NCI-H2107 (cell line): ENCODE measurements at places on chromosomes 7 and 10.

GRCh38 chr10:517241-517830 lies 172.1 kb downstream of the DIP2C start:
- DNase-seq = no peak

GRCh38 chr10:61860964-61861758 lies 40.3 kb upstream of the ARID5B start:
- no peak for DNase-seq

GRCh38 chr7:108328174-108328651 lies 128.0 kb downstream of the NRCAM start:
- DNase-seq = no peak

GRCh38 chr7:142867398-142868187 lies 12.7 kb downstream of the EPHB6 start:
- no peak for DNase-seq

DNA sequence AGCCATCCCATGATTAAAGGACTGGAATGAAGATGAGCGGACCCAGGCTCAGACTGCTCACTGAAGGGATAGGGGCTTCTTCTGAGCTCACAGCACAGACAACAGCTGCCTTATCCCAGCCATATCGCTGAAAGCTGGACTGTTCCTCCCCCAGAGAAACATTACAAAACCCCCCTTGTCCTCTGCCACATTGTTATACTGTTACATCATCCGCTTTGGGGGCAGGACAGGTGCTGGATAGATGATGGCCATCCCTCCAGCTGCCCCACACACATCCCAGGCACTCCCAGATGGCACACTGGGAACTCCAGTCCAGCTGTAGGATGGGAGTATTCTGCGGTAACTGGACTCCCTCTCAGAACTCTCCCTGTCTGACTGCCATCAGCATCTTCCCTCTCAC lies 58.7 kb upstream of the BTRC start:
- no peak for DNase-seq

GRCh38 chr7:120475994-120476393 lies 203.0 kb downstream of the KCND2 start:
- DNase-seq = no peak

GRCh38 chr10:132061030-132061429 lies 4.7 kb upstream of the JAKMIP3 start:
- DNase-seq = no peak

DNA sequence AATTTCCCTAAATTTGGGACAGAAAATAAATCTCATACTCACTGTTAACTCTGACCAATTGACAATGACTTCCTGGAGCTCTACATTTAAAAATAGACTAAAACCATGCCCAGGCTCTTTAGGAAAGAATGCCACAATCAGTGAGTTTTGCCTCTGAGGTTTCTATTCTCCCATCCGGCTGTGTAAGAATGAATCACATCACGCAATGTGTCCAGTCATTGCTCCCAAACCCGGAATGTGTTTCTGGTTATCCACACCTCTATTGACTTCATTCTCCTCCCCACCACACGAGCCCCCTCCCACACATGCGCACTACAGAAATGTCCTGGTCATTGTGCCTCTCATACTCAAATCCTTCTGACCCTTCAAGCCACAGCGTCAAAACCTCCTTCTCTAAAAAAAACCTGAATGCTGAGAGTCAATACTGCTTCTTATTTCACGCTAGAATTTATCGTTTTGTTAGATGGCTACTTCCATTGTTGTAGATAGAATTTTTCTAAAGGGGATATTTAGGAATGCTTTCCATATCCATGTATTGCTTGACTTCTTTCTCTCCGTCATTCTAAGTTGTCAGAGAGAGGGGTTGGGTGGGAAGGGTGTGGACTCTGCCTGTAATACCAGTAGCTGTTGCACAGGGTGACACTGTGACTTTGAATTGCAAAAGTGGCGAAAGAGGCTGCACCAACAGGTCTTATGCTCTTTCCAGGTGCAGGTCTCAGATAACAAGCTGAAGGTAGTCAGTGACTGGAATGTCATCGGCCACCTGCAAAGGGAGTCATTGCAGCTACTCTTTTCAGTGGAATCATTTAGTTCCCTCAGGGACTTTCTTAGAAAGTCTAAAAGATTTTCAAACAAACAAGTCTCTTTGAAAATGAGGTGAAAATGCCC lies 356.6 kb downstream of the PAXIP1 start:
- DNase-seq = no peak

GRCh38 chr7:151381348-151382078 lies 28.3 kb downstream of the WDR86 start:
- no peak for DNase-seq

DNA sequence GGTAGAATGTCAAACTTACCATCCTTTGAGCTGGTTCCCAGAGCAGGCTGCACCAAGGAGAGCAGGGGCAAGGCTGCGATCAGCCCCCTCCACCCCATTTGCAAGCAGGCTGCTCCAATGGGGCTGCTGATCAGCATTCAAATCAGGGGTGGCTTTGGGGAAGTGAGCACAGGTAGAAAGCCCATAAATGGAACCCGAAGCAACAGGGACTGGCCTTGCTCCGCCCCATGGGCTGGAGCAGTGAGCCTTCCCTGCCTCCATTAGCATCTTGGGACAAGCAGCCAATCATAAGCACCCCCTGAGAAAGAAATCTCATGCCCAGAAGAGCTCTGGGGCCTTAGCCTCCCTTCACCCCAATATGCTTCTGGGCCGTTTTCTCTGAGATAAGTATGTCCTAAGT lies 4.0 kb upstream of the PKD1L1 start:
- no peak for DNase-seq

DNA sequence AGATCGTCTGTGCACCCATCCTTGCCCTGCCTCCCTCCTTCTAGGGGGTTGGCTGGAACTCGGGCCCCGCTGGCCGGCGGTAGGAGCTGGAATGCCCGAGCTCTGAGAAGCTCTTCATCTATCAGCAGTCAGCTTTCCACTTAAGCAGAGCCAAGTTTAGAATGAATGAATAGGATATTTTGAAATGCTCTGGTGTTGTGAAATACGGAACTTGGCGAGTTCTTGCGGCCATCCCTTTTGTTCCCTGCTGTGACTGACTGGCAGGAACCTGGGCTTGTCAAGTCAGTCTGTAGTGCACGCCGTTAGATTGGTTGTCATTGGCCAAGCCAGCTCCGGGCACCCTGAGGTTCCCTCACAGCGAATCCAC lies 33.3 kb downstream of the FOXK1 start:
- no peak for DNase-seq

DNA sequence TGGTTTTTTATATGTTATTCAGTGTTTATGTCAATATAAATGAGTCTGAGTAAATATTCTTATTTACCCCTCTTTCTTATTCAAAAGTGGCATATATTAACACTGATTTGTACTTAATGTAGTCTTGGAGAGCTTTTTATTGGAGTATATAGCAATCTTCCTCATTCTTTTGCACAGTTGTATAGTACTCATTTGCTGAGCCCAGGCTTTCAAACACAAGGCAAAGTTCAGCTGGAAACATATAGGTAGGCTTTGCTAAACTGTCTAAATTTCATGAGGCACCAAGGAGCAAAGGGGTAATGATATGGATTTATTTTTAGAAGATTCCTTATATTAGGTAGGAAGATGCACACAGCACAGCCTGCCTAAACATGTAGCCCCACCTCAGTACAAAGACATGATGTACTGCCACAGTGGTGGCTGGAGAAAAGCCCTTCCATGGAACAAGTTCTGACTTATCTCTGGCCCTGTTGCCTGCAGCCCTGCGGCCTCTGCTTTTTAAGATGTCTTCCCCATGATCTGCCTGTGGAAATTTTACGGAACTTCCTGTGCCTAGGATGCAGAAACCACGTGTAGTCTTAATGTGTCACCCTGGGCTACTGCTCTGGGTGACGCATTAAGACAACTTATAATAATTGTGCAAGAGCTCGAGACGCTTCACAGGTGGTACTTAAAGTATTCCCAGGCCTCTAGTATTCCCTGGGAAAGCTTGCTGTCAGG lies 9.6 kb upstream of the PDCD4 start:
- no peak for DNase-seq
